ENCODE measurements at places on chromosomes 6 and 20.

- peak; percentile 68 for DNase-seq
Observed at GRCh38 chr6:36692861-36693702, 4.5 kb upstream of the RAB44 start.

GRCh38 chr6:38708496-38708895, 5.6 kb upstream of the GLO1 start:
- no peak for DNase-seq

DNA sequence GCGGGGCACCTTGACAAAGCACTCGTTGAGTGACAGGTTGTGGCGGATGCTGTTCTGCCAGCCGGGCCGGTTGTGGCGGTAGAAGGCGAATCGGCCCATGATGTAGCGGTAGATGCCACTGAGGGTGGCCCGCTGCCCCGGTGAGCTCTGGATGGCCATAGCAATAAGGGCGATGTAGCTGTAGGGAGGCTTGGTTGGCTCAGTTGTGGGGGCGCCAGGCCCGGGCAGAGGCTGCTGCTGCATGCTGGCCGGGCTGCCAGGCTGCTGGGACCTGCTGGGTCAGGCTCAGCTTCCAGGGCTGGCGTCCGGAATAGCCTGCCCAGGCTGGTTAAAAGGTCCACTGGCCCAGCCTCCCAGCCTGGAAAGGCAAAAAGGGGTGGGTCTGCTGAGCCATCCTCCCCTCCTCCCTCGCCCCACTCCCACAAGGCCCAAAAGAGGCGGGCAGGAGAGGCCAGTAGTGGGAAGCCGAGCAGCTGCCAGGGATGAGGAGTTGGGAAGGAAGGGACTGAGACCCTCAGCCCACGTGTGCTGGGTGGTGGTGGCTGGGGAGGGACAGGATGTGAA, at the start of gene FOXS1:
Gene FOXS1, minus strand, starts transcription at position 305 of the 564 bp plus-strand sequence. Its CDS starts 62 bp downstream, at position 243.
- DNase-seq: no peak

DNA sequence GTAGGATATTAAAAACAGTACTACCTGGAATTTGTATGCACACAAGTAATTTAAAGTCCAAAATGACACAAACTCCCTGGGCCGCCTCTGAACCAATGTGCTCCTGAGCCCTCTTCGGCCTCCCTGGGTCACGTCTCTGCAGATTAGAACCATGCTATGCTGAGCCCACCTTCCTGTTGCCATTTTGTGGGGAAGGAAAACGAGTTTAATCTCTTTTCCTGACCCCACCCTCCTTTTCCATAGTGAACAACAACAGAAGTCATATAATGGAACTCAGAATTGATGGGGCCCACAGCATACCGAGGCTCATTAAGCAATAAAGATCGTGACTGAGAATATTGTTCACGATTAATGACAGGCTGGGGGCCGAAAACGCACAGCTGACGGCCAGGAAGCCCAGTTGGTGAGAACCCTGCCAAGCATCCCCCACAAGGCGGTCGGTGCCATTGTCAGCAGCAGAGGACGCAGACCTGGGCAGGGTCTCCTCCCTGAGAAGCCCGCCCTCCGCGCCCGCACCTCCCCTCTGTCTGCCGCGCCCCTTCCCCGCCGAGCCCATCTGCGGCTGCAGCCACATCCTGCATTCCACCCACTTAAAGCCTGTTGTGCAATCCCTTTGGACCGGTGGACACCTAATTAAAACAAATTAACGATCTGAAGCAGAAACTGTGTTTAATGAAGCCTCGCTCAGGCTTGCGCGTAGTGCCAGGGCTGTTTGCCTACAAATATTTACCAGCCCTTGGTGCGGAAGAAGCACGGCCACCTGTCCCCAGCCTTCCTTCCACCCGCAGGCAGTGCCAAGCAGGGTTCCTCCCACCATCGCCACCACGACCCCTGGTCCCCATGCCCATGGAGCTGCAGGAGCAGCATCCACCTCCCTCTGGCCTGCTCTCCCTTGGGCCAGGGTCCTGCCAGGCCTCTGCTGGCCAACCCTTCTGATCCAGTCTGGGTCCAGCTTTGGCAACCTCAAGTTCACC, 68.1 kb downstream of the DLL1 start:
- DNase-seq: no peak

DNA sequence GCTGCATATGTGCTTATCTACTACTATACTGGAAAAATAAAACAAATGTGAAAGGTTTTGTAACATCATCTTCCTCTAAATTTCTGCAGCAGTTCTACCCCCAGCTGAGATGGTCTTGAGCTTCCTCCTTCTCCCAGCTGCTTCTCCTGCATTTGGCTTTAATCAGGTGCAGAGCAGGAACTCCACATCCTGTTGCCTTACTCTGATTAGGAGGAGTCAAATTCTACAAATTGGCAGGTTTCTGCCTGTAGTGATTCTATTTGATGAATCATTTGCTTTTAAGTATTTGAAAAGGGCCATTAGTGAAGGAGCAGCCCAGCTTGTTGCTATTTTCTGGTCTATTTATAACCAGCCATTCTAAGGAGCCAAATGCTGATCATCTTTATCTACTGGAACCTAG, 224.5 kb downstream of the GMDS start:
- no peak for DNase-seq

DNA sequence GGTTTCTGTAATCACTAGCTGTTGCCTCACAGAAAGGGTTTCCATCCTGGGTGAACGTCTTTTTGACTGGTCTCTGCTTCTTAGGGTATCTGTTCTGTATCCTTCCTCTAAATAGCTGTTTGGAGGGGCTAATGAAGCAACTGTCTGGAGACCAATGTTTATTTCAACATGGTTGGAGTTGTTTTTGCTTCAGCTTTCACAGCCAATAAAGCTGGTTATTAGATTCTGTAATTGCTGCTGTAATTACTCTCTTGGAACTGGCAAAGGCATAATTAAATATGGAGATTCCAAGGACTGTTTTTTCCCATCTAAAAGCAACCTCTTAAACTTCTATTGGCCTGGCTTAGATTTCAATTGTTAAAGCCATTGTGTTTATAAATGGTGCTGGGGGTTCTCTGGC, 31.9 kb downstream of the CHMP4B start:
- no peak for DNase-seq

DNA sequence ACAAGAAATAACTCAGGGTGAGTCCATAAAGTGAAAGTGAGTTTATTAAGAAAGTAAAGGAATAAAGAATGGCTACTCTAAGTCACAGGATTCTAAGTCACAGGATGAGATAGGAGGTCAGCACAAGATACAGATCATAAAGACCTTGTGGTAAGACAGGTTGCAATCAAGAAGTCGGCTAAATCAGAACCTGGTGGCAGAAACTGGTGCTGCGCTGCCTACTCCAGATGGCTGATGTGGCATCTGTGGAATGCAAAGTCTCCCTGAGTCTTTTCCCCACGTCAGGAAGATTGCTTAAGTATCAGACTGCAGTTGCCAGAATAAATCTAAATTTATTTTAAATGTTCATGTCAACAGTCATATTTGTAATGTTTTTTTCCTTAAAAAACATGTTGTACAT, 10.7 kb upstream of the KCNK15 start:
- no peak for DNase-seq

GRCh38 chr6:38460186-38460585, 179.5 kb downstream of the BTBD9 start:
- DNase-seq: no peak

DNA sequence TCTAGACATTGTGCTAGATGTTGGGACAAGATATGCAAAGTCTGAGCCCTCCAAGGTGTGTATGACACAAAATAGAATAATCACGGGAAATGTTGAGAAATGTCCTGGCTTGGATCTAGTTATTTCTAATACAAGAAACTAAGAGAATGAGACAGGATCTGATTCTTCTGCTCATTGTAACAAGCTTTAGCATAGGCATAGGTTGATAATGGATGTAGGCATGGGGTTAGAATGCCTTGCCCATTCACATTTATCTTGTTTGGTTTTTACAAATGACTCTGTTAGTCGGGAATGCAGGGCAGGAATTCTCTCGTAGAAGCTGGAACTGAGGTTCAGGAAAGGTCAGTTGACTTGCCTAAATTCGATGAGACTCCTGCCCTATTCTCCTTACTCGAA, 1.5 kb upstream of the SLC26A8 start:
- DNase-seq: no peak

- no peak for DNase-seq
Observed at GRCh38 chr6:7463785-7464184, 74.2 kb downstream of the RIOK1 start.

- no peak for DNase-seq
Observed at GRCh38 chr20:53872561-53873229, 197.7 kb downstream of the BCAS1 start.

DNA sequence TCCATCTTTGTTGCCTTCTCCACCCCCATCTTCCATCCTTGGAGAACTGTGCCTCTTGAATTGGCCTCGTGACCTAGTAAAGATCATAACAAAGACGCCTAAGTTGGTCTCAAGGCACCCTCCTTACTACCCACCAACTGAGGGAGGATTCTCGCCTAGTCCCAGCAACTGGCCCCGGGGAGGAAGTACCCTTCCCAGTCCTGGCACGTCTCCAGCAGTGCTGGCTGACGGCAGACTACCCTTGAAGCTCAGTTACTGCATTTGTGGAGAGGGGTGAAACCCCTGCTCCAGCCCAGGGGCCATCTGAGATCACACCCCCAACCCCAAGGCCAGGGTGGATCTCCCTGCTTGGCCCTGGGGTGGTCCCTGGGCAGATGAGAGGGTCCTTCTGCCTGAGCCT, 2.1 kb upstream of the OSBPL2 start:
- DNase-seq: no peak

GRCh38 chr6:14312587-14312986, 195.0 kb downstream of the CD83 start:
- no peak for DNase-seq

GRCh38 chr20:59033093-59033492, 958 bp upstream of the ATP5F1E start:
- DNase-seq: no peak

- no peak for DNase-seq
Observed at GRCh38 chr6:151576633-151577032, 82.8 kb downstream of the CCDC170 start.

DNA sequence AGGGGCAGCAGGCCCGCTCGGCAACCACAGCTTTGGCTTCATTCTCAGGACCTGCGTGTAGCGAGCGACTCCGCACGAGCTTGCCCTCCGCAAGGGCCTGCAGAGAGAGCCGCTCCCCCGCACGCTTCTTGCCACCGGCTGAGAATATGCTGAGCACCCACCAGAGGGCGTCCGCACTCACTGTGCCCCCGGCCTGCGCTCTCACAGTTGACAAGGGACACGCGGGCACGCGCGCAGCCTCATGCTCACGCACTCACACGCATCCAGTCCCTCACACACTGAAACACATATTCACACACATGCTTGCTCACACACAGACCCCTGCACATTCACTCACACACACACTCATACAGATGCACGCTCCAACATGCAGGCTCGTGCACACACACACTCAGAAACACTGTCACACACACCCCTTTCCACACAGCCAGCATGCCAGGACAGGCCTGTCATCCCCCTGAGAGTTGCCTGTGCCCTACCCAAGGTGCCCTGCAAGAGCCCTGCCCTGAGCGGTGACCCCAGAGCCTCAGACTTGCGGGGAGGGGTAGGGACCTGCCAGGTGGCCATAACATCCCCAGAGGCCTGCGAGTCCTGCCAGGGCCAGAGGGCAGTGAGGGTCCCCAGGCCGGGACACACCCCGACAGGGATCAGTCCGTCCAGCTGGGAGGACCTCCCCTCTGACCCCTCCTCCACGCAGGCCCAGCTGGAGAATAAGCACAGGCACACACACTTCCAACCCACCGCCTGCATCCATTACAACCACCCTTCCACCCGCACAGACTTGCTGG, 174.1 kb downstream of the BMP7 start:
- DNase-seq: no peak

DNA sequence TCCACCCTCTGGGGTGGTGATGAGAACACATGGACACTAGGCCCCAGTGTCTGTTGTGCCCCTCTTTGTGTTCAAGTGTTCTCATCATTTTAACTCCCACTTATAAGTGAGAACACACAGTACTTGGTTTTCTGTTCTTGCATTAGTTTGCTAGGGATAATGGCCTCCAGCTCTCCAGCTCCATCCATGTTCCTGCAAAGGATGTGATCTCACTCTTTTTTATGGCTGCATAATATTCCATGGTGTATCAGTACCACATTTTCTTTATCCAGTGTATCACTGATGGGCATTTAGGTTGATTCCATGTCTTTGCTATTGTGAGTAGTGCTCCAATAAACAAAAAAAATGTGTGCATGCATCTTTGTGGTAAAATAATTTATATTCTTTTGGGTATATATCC, 67.4 kb downstream of the RWDD2A start:
- DNase-seq: no peak

GRCh38 chr20:18254615-18255014, 33.7 kb upstream of the ZNF133 start:
- no peak for DNase-seq

DNA sequence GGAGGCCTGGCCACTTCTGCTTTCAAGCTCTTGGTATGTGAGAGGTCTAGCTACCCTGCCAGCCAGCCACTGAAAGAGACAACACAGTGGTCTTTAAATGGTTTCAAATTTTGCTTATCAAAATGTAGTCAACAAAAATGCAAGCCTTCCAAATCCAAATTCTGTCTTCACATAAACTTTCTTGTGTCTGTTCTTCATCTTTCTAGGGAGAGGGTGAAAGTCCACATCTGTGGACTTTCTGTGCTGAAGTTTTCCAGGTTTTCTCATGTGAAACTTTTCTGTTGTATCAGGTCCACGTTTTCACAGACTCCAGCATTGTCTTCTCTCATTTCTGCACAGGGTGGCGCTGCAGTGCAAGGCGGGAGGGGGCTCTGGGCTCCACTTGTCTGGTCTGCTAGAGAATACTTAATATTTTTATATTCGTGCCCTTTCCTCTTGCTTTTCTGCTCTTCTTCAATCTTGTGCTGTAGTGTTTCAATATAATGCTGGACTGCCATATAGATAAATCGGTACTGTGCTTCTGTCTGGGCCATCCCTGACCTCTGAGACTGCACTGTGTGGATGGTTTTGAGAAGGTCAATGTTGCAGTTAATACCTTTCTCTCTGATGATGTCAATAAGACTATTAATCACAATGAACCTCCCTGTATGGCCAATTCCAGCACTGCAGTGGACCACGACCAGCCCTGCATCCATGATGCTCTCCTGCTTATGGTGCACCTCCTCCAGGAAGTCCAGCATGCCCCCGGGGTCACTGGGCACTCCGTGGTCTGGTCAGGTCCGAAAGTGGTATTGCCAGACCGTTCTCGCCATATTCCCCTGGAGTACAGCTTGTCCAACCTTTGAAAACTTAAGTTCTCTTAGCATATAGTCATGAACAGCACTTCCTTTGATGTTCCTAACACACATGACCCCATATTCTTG, 161.6 kb upstream of the TNFAIP3 start:
- no peak for DNase-seq

- no peak for DNase-seq
Observed at GRCh38 chr6:42720739-42721138, 1.7 kb downstream of the PRPH2 start.

DNA sequence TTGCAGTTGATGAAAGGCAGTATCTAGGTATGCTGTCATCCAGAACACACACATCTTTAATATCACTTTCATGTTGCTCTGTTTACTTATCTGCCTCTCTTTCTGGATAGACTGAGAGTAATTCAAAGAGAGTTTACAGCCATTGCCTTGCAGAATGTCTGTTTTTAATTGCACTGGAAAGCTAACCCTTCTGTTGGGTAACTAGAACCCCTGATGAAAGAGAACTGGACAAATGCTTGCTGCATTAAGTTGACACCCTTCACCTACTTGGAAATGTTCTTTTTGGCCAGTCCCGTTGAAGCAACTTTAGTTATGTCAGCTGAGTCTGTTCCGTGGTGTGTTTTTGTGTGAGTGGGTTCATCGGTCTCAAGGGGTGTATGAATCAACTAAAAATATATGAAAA, 383.8 kb upstream of the CITED2 start:
- DNase-seq: no peak

GRCh38 chr20:54054516-54054915, 15.9 kb downstream of the BCAS1 start:
- DNase-seq: no peak
